ENCODE measurements at places on chromosomes 5 and 9.

- no peak for DNase-seq
Observed at GRCh38 chr5:52998552-52999313, 9.6 kb downstream of the ITGA2 start.

- peak; percentile 43 for DNase-seq
Observed at GRCh38 chr5:115180165-115180709, 10.5 kb upstream of the TRIM36 start.

GRCh38 chr5:111411301-111411700 lies 101.0 kb downstream of the STARD4 start:
- DNase-seq = no peak

- DNase-seq = no peak
Observed at GRCh38 chr9:105074491-105074890, 146.5 kb upstream of the ABCA1 start.

DNA sequence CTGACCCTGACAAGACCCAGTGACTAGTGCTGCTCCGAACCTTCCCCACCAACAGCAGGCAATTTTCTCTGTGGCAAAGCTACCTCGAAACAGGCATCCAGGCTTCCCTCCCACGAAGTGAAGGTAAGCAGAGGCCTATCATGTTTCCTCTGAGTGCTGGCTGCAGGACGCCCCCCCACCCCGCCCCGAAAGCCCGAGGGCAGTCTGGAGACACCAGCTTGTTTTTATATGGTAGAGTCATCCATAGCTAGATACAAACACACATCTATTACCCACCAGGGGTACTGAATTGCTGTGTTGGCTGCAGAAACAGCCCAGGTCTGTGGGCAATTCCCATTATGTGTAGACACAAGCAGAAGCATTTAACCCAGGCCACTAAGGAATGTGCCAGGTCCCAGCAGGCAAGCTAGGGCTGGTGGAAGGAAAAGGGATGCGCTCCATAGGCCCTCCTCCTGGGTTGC lies 40.4 kb downstream of the LIX1 start:
- DNase-seq = no peak

- DNase-seq = peak; percentile 60
Observed at GRCh38 chr5:32278406-32278805, 34.3 kb downstream of the MTMR12 start.

DNA sequence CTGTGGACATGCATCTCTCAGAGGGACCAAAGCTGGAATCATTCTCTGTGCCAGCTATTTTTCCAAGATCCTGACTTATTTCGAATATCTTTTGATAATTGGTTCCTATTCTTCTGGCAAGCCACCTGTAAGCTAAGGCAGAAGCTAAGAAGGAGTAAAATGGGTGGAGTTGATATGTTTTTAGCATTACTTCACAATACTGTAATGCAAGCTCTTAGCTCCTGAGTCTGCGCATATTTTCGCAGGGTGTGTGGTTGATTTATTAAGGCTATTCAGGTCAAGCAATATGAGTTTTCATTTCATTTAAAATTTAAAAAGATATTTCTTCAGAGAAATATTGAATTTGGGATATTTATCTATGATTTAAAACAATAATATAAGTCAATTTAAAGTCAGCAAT lies 158.5 kb upstream of the ADAMTS16 start:
- DNase-seq = no peak

- DNase-seq = no peak
Observed at GRCh38 chr9:2138646-2139045, 123.5 kb downstream of the SMARCA2 start.

- DNase-seq = no peak
Observed at GRCh38 chr9:2214707-2215106, 199.6 kb downstream of the SMARCA2 start.

DNA sequence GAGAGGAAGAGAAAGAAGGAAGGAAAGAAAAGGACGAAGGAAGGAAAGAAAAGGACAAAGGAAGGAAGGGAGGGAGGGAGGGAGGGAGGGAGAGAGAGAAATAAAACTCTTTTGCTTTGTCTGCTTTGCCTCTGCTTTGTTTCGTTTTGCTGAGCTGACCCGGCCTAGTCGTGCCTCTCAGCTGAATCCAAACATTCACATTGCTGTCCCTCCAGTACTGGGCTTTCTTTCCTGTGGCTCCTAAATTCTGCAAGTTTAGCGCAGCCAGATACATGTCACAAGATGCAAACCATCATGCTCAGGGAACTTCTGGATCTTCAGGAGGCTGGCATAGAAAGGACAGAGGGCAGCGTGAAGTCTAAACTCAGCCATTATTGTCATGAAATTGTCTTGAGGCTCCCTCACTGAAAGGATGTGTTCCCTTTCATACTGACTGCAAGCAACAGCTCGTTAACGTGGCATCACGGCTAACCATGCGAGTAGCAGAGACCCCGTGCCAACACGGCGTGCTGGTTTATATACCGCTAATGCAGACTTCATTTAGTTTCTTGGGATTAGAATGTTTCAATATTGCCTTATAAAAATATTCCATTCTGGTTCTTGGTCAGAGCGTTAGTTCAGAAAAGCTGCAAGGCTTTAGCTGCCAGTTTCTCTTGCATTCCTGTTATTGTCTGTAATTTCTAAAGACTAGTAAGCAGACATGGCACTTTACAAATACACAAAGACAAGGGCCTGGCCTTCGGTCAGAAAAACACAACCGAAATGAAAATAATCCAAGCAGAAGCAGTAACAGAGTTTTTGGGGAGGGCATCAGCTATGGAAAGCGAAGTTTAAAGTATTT lies 94.2 kb downstream of the TMEM174 start:
- DNase-seq = no peak

- DNase-seq = no peak
Observed at GRCh38 chr9:114731701-114732100, 49.7 kb upstream of the TEX48 start.

DNA sequence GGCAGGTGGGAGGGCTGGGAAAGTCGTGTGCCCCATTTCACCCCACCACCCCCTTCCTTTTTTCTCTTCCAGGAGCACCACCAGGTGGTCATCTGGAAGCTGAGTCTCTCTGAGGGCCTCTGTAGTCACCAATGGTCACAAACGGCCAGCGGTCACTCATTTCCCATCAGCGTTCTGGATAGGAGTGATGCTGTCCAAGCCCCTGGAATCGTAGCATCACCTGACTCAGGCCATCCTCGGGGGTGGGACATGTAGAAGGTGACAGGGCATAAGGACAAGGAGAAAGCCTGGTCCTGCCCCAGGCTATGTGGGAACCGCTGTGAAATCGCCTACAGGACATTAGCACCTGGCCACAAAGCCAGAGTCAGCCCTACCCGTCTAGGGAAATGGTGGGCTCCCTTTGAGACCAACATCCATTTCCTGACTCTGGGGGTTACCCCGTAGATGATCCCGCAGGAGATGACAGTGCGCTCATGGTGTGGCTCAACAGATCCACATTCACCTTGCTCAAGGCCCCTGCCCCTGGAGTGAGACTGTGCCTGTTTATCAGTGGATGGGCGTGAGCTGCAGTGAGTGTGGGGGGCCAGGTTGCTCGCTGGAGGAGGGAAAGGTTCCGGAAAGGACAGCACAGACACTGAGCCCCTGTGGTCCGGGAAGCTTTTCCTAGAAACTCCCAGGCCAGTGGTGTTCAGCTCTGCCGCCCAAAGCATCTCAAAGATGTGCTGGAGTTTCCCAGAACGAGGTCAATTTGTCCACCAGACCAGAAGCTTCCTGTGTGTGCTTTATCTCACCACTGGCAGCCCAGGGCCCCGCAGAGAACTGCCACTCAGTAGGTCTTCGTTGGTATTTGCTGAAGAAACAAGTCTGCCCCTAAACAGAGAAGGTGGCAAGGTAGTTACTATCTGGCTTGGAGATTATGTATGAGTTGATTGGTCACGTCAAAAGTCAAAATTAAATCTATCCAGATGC lies 61.1 kb upstream of the UNC5A start:
- DNase-seq = no peak

DNA sequence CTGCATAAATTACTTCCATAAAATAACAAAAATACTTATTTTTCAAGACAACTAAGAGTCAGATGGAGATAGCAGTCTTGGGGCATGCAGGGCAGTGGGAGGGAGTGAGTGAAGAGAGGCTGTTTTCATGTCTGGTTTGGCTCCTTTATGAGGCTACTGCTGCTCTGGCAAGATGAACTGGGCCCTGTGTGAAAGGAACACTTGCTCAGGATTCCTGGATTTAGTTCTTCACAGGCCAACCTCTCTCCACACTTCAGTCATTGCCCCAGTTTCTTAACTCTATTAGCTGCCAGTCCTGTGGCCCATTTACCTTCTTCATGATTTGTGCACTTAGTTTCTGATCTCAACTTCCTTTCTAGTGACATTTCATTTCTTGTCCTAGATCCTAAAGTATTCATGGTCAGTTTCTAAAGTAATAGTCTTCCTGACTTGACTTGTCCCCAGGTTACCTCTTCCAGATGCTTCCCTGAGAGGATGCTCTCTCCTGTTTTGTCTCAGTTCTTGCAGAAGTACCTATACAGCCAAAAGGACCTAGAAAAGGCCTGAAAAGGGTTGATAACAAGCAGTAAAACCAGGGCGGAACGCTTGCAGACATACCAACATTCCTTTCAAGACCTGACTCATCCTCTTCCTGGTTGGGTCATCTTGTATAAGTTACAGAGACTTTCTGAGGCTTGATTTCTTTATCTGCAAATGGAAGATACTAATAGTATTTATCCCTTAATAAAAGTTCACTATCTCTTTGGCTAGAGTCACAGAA lies 77.0 kb upstream of the ZFAND5 start:
- no peak for DNase-seq

DNA sequence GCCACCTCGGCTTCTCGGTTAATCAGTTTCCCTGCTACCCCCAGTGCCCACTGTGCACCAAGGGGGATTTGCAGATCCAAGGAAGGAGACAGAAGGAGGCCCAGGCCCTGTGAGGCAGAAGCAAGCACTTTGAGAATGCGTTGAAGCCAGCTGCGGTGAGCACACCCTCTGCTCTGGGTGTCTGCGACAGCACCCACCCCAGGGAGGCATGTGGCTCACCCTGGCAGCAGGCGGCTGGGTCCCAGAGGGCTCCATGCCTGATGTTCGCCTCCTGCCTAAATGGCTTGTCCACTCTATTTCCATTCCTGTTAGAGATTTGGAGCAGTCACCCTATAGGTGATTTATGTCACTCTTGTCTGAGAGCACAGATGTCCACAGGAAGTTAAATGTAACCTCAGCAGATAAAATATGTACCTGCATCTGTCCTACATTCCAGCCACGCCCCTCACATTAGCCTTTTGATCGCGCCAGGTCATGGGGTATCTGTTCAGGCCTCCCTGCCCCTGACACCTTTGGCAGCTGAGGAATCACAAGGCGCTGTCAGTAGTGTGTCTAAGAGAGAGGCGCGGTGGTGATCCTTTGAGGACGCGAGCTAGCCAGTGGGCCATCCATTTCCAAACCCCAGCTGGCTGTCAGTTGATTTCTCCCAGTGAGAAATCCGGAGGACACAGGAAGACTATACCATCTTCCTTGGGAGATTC lies 28.1 kb downstream of the PTGES2 start:
- DNase-seq = peak; percentile 35

DNA sequence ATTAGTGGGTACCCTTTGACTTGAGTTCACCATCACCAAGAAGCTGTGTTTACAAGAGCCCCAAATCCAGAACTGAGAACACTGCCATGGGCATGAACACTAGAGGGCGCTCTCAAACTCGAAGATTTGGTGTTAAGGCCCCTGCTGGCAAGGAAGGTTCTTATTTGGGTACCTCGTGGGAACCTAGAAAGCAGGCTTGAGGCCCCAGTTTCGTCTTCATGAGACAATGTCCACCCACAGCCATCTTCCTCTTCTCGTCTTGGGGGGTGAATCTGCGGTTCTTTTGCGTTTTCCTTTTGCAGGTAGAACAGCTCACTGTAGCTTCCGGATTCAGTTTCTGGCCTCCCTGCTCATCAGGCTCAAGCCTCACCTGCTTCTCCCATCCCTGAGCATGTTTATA lies 184.0 kb downstream of the SEMA5A start:
- DNase-seq = peak; percentile 39

- DNase-seq = no peak
Observed at GRCh38 chr9:7338586-7339281, 460.8 kb downstream of the DMAC1 start.
